ENCODE measurements at places on chromosomes 3 and 15.

DNA sequence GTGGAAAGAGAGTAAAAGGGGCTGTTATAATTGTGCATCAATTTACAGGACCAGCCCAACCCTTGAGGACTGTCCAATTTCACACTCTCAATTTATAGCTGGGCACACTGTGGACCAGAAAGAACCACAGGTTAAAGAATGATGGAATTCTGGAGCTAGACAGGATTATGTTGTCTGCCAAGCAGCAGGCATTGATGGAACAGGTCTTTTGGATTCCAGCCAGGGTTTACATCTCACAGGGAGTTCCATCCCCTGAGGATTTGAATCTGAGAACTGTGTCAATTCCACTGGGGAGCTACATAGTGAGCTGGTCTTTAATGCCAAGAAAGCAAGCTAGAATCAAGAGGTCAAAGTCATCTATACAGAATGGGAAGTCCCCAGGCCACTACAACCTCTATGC is 389.5 kb upstream of the WNT5A start:
- DNase-seq, result no peak

- no peak for DNase-seq
Measured at GRCh38 chr3:142664311-142664710, 59.5 kb upstream of the TRPC1 start.

- no peak for DNase-seq
Measured at GRCh38 chr3:129039271-129040038, 21.1 kb upstream of the GP9 start.

GRCh38 chr3:39147711-39148434 is 5.5 kb downstream of the CSRNP1 start:
- DNase-seq, result peak; percentile 54
